AML-193 (cell line): ENCODE measurements at places on chromosomes 6 and 20.
A peak's percentile ranks its signal among the peaks of the same experiment; 100 is the strongest.

GRCh38 chr20:13817342-13817741 lies 32.5 kb downstream of the NDUFAF5 start:
- DNase-seq, result no peak

GRCh38 chr20:40589581-40589980 lies 99.5 kb downstream of the MAFB start:
- no peak for DNase-seq

DNA sequence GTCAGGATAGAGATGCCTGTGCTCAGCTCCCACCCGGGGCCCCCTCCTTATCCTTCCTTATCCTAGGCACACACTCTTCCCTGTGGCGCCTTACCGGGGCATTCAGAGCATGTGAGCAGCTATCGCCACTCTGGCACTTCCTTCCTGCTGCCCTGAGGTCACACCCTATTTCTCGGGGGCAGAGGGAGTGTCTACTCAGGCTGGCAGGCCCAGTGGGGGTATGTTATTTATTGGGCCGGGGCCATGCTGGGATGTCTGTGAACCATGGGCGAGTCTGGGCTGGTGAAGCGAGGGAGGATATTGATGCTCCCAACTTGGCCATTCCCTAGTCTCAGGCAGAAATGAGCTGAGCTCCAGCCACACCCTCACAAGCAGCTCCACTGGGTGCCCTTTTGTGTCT lies 3.9 kb upstream of the LY6G6D start:
- DNase-seq, result peak; percentile 31

- no peak for DNase-seq
These were observed 50.9 kb upstream of the DUSP22 start for GRCh38 chr6:241336-241865.

GRCh38 chr6:79669766-79670165 lies 38.6 kb downstream of the SH3BGRL2 start:
- DNase-seq, result no peak

- no peak for DNase-seq
These were observed 91.2 kb upstream of the SIRPA start for GRCh38 chr20:1803932-1804501.

DNA sequence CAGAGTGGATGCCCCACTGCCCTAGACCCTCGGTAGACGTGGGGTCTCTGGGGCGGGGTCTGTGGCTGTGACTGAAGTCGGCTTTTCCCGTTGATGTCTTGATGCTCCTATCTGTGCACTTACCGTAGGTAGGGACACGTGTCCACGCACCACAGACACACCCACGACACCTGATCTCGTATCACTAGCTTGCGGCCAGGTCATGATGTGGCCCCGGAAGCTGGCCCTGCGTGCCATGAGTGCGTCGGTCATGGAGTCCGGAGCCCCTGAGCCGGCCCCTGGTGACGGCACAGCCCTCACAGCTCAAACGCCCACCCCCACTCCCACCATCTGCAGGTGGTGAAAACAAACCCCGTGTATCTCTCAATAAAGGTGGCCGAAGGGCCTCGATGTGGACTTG lies 33.9 kb upstream of the MRGBP start:
- no peak for DNase-seq

GRCh38 chr20:51378171-51378928 lies 164.2 kb downstream of the NFATC2 start:
- no peak for DNase-seq

GRCh38 chr6:128241216-128241615 lies 279.2 kb downstream of the PTPRK start:
- DNase-seq, result no peak

GRCh38 chr6:19866173-19866984 lies 29.2 kb downstream of the ID4 start:
- no peak for DNase-seq

GRCh38 chr6:23584134-23584763 lies 541.8 kb upstream of the NRSN1 start:
- no peak for DNase-seq

- no peak for DNase-seq
These were observed 274.3 kb downstream of the COL12A1 start for GRCh38 chr6:74931558-74931957.

GRCh38 chr6:35186571-35186970 lies 27.2 kb upstream of the SCUBE3 start:
- DNase-seq, result no peak

- DNase-seq, result no peak
These were observed 27.8 kb downstream of the ASIP start for GRCh38 chr20:34268851-34269636.

GRCh38 chr6:783966-784735 lies 91.2 kb upstream of the EXOC2 start:
- no peak for DNase-seq

GRCh38 chr20:17138237-17138636 lies 88.6 kb upstream of the PCSK2 start:
- no peak for DNase-seq

GRCh38 chr20:61356196-61356595 lies 104.1 kb downstream of the CDH4 start:
- DNase-seq, result no peak

DNA sequence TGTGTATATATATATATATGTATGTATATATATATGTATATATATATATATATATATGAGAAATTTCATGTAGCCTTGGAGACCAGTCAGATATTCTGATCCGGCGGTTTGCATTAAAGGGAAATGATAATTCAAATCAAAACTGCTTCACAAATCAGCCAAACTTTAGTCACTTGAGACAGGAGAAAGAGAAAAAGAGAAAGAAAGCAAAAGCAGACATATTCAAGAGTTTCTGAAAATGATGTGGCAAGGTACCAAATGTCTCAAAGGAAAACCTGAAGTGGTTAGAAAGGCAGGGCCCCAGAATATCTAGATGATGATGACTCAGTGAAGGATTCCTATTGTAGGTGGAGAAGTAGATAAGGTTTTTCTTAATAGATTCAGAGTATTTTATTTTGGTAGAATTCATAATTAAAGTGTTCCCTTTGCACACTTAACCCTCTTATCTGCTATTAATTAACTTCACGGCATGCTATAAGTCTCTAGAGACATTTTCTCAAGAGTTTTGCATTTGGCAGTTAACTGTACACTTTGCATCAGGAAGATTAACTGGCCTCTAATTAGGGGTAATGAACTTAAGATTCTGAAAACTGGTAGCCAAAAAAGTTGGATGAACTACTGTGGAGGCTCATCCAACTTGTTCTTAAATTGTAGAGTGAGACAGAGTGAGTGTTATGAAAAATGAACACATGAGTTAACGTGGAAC lies 50.1 kb upstream of the ASF1A start:
- DNase-seq, result no peak

DNA sequence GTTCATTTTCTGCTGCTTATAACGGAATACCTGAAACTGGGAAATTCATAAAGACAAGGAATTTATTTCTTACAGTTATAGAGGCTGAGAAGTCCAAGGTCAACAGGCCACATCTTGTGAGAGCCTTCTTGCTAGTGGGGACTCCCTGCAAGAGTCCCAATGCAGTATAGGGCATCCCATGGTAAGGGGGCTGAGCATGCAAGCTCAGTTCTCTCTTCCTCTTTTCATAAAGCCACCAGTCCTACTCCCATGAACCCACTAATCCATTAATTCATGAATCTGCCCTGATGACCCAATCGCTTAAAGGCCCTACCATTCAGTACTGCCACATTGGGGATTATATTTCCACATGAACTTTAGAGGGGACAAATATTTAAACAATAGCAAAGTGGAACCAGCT lies 26.5 kb downstream of the CYB5R4 start:
- no peak for DNase-seq

DNA sequence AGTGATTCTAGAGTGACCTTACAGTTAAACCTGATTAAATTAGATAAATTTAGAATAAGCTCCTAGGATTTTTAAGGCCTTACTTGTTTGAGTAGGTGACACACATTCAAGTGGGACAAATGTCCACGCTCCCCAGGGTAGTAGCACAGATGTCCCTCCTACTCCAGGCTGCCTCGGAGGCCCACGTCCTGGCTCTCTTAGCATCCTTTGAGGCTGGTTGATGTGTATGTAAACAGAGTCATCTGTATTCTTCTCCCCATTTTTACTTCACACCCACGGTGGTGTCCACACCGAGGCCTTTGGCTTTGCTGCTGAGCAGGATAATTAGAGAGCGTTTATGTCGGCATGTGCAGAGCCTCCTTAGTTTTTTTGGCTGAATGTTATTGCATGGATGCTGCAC lies 15.8 kb downstream of the ENTPD6 start:
- DNase-seq, result no peak

GRCh38 chr20:57667388-57667787 lies 42.4 kb downstream of the PMEPA1 start:
- no peak for DNase-seq

DNA sequence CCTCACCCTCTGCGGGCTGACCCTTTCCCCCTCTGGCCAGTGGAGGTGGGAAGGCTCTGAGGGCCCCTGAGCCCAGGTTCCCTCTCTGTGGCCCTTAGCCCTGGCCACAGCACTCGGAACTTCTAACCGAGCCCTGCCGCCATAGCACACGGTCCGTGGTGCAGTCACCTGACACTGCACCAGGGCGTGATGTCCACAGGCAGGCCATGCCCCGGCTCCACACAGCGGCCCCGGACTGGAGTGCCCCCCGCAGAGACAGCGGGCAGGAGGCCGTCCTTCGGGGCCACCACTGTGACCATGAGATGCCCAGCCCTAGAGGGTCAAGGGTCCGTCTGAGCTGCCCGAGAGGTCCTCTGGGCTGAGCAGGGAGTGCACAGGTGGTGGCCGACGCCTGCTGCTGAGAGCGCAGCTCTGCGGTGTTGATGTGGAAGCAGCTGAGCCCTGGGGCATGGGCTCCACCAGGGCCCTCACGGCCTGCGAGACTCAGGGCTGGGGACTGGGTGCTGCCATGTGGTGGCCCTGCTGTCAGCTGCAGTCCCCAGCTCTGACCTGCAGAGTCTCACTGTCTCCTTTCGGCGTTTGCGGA lies 11.2 kb upstream of the BHLHE23 start:
- no peak for DNase-seq

DNA sequence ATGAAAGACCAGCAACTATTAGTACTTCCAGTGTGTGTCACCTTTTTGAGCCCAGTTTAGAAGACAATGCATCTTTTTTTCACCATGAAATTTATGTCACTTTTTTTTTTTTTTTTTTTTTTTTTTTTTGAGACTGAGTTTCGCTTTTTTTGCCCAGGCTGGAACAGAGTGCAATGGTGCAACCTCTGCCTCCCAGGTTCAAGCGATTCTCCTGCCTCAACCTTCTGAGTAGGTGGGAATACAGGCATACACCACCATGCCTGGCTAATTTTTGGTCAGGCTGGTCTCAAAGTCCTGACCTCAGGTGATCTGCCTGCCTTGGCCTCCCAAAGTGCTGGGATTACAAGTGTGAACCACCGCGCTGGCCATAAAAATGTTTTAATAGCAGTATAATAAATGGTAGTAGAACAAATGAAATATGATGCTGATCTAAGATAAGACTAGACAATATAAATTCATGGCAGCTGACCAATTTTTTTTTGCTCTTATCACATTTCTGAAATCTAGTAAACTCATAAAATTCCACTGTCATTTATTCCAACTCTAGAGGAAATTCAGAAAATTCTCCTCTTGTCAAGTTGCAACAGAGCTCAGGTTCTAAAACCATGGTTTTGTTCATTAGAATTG lies 21.3 kb downstream of the NHSL1 start:
- DNase-seq, result no peak

DNA sequence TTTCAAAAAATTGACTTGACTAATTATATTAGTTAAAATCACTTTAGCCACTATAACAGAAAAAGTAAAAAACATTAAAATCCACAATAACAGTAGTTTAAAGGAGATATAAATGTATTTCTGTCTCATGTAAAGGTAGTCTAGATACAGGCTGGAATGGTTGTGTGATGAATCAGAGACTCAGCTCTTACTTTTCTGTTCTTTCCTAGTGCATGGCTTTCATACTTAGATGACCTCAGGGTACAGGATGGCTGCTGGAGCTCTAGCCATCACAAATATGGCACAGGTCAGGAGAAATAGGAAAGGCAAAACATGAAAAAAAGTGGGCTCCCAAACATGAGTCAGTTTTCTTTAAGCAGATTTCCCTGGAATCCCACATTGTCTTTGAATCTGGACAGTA lies 157.7 kb upstream of the FLRT3 start:
- no peak for DNase-seq

DNA sequence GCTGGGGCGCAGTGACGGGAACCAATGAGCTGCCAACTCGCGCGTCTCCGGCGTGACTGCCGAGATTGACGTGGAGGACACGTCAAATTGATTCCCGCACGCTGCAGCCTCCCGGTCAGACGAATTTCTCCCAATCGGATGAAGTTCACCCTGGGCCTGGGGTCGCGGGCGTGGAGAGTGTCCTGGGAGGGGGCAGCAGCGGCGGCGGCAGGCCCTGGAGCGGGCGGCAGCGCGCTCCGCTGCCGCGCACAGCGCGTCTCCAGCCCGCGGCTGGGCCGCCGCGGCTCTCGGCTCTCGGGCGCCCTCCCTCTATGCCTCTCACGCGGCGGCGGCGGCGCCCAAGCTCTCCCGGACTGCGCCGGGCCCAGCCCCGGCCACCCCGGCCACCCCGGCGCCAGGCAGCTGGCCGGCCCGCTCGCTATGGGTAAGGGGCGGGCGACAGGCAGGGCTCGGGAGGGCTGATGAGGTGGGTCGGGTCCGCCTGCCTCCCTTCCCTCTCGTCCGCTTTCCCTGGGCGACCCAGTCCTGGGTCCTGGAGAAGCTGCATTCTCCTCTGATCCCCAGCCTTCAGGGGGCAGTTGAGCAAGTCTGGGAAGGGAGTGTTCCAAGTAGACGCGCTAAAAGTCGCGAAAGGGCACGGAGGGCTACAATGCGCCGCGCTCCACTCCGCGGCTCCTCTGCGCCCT lies at the start of gene PAX1:
TSS of gene PAX1 (plus strand) at position 90 of the 686 bp plus-strand sequence. CDS start at position 139, 49 bp downstream.
- DNase-seq, result no peak

- DNase-seq, result no peak
These were observed 469 bp downstream of the STX16 start for GRCh38 chr20:58651559-58651945.

DNA sequence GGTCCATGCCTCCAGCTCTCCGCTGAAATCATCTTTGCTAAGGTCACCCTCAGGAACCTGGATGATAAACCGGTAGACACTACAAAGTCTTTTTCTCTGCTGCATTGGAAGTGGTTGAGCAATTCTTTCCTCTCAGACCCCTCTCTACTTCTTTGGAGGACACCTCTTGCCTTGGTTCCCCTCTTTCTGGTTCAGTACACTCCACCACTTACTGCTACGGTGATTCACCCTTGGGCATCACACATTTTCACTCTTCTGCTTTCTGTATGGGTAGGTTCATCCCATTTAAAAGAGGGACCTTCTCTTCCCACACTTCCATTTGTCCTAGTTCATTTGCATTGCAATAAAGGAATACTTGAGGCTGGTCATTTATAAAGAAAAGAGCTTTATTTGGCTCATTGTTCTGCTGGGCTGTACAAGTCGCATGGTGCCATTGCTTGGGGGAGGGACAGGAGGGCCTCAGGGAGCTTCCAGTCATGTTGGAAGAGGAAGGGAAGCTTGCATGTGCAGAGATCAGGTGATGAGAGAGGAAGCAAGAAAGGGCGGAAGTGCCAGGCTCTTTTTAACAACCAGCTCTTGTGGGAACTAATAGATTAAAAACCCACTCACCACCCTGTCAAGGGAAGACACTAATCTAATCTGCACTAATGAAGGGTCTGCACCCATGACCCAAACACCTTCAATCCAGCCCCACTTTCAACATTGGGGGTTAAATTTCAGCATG lies 149.7 kb upstream of the TMEM170B start:
- DNase-seq, result no peak
